ENCODE measurements at places on chromosomes 5 and 9.

- no peak for DNase-seq
Observed at GRCh38 chr5:103487218-103487617, 75.4 kb downstream of the NUDT12 start.

DNA sequence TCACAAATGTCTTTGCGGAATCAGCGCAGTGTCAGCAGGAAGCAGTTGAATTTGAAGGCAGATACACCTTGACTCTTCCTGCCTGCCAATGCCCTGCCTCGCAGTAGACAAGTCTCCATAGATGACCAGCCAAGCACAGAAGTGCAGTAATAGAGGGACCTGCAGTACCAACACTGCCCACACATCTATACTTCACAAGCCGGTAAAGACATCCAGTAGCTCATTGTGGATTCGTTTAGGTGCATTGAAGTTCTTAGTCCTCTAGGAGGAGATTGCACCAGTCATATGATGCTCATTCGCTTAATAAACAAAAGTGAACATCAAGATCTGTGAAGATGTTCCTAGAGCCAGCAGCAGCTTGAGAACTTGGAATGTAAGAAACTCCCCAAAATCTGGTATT, 7.1 kb upstream of the IFNA2 start:
- no peak for DNase-seq

DNA sequence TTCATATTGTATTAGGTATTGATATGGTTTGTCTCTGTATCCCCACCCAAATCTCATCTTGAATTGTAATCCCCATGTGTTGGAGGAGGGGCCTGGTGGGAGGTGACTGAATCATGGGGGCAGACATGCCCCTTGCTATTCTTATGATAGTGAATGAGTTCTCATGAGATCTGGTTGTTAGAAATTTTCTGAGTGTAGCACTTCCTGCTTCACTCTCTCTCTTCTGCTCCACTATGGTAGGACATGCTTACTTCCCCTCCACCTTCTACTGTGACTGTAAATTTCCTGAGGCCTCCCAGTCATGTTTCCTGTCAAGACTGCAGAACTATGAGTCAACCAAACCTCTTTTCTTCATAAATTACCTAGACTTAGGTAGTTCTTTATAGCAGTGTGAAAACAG, 187.4 kb upstream of the SLC24A2 start:
- DNase-seq = no peak

- DNase-seq = no peak
Observed at GRCh38 chr5:181259283-181259682, 1.7 kb downstream of the TRIM52 start.

DNA sequence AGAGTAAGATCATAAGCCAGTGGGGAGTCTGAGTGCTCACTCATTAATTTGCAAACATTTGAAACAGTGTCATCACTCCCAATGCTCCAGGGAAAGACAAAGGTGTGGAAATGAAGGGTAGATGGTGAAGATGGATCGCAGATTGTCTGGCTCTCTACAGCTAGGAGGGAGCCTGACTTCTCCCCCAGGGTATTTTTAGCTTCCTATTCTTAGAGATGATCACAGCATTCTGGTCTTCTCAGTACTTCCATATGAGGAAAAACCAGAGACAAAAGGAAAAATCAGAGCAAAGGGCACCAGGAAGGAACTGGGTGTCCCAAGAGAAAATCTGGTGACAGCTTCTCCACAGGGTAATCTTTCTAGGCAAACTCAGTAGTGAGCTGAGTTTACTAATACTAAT, 401.9 kb upstream of the GRIA1 start:
- no peak for DNase-seq

DNA sequence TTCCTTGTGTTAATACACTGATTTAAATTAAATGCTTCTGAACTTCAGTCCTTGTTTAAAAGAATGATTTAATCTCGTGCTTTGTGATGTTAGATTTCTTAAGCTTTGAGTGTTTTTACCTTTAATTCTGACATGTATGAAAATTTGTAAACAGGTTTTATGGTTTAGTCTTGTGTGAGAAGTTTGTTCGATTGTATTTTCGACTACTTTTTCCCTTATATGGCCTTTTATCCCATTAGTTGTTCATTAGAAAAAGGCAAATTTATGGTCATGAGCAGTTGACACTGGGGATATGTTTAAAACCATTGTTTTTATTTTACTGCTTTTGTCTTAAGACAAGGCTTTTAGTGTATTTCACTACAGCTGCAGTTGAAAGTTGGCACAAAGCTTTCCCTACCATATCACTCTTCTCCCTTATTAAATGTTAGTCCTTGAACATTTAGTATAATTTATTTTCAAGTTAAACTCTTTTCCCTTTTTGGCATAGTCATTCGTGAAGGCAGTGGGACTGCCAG, 3.3 kb downstream of the UBE2R2 start:
- no peak for DNase-seq

DNA sequence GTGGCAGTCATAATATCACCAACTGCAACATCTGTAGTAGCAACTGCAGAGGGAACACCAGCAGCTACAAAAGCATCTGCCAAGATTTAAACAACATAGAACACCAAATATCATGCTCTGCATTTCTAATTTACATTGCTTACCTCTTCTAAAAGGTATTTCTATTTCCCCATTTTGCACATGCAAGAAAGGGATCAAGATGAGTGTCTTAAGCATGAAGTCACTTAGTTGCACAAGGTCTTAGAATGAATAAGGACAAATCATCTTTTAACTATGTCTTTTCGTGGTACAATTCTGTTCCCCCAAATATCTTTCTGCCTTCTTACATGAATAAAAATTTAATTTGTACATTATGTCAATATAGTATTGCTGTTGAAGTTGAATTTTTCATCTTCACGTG, 1746.4 kb downstream of the EFNA5 start:
- no peak for DNase-seq

DNA sequence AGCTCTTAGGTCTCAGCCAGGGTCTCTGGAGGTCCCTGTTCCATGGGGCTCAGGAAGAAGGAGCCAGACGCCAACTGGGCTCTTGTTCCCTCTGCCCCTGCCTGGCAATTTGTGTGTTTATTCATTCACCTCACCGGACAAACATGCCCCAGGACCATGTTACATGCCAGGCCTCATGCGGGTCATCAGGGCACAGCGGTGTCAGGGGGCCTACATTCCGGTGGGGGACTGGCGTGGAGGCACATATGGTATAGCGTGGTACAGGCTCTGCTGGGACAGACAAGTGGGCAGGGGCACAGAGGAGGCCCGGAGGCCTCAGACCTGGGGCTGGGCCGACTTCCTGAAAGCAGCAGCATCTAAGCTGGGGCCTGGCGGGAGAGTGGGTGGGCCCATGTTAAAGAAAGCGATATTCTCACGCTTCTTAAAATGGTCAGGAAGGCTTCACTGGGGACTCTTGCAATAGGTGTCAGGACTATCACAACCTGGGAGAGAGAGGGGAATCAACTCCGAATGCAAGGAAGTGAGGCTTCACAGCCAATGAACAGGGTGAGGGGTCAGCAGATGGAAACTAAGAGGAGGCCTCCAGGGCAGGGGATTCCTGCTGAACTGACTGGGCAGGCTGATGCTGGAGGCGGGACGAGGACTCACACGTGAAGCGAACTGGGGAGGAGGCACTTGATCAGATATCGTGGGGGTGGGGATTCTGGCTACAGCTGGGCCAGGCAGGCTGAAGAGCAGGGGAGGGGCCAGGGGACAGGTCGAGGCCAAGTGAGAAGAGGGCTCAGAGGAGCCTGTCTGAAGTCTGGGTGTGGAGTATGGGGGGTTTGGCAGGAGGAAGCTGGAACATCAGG, 41.9 kb downstream of the NCS1 start:
- DNase-seq = peak; percentile 86

GRCh38 chr5:75536694-75537360, 25.1 kb downstream of the POLK start:
- DNase-seq = no peak

GRCh38 chr5:15966651-15967050, 212.9 kb downstream of the MARCHF11 start:
- DNase-seq = no peak

DNA sequence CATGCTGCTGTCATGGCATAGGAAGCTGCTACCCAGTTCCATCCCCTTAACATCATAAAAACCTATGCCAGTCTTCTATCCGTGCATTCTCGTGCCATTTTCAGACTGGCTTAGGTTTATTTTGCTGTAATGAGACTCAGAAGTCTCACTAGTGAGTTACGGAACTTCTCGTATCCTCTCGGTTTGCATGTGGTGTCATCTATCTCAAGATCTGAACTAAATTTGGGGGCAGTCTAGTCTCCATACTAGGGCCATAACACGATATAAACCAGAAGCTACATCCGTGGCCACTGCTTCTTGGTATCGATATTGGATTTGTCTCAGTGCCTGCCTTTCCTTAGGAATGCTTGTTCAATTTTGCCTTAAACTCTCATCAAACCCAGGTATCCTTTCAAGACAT, 771.2 kb upstream of the CDH10 start:
- no peak for DNase-seq

GRCh38 chr5:65126542-65127069, 355.1 kb downstream of the ADAMTS6 start:
- DNase-seq = no peak

DNA sequence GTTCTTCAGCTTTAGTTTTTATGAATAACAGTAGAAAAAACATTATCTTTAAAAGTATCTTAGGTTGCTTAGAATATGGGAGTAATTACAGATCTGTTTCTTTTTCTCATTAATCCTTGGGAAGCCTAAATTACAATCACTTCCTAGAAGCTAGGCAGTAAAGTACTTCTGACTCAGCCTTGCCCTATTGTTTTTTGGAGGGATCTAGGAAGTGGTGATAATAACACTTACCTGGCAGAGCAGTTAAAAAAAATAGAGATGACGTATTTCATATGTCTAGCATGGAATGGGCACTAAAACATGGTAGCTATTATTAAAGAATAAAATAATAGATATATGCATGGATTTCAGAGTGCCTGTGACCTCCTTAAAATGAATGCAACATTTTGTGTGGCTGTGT, 8.2 kb upstream of the FST start:
- no peak for DNase-seq

DNA sequence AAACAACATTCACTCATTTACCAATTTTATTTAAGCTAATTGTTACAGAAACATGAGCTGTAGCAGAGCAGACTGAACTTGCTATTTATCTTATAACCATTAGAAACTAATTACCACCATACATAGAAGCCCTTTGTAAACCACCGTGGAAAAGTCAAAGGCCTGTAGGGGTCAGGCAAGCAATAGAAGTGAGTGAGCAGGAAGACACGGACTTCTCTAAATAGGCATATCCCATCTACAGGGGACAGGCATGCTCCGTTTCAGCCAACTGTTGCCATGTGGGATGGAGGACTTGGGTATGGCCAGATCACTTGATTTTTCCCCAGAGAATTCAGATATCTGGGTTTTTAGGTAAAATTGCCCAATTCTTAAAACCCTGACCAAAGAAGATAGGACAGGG, 44.8 kb downstream of the PRRC1 start:
- no peak for DNase-seq

GRCh38 chr5:131379723-131380122, 115.9 kb downstream of the CDC42SE2 start:
- DNase-seq = no peak

DNA sequence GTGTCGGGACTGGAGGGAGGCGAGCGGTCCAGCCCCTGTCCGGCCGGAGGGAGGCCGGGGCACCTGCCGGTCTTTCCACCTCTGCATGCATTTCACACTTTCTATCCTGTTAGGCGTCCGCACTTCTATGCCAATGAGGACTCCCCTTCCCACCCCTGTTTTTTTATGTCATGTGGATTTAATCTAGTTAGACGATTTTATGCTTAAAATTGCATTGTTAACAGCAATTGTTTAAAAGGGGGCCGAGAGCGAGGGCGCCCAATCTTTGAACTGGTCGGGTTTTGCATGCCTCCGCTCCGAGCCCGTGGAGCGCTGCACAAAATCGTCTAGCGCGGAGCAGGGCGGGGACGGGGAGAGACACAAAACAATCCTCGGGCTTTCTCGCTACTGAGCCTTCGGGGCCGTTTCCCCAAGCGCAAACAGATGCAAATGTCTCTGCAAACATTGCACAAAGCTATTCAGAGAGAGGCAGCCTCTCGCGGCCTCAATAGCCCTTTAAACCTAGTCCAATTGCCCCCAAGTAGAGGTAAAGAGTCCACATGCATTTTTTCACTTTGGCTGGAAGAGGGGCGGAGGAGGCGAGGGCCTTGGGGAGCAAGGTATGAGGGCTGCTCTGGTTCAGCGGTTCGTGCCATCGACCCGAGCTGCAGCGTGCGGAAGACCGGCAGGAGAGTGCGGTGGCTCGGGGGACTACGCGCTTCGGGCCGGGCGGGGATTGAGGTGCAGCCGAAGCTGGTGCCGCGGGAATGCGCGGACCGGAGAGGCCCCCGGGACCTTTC, 37.5 kb upstream of the TIFAB start:
- DNase-seq = no peak

GRCh38 chr9:116639251-116639741, 47.8 kb upstream of the TRIM32 start:
- DNase-seq = no peak

DNA sequence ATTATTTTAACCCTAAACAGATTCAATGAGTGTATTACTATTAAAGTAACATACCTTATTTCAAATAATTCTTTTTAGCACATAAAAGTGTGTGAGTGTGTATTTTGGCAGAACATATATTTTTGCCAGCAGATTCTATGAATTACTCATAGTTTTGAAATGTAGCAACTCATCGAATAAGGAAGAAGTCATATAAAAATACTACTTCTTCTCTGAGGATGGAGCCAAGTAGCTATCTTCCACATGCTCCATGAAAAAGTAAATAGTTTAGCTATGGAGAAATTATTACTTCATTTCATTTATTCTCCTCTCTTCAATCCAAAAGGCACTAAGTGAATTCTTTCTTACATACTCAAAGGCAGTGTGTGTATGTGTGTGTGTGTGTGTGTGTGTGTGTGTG, 1090.4 kb upstream of the CDH6 start:
- DNase-seq = no peak

DNA sequence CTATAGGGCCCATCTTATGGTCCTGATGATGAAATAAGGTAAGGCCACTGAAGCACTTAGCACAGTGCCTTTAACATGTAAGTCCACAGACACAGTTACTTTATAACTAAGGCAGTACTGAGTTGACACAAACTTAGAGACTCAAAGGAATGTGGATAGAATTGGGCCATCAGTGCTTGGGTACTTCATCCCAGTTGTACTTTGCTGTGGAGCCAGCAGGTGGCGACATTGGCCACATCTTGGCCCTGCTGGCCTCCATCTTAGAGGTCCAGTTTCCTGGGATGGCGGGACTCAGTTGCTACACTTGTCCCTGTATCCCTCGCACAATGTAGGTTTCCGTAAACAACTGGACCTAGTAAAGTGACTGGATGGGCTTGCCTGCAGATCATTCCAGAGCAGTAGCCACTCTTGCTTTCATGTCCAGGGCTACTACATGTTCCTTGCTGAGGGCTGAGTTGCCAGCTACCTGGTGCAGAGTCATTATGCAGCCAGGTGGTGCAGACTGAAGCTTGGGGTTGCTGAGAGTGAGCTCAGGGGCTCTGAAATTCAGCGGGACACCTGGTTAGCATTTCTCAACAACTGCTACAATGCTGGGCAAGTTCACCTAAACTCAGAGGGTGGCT, 10.6 kb downstream of the MTAP start:
- no peak for DNase-seq
